Stimulated activated CD4-positive, alpha-beta T cell treated with anti-CD3 and anti-CD28 coated beads, Interleukin-1b, Interleukin-23, amount 100 ng/mL, for 1 hour (primary cell): ENCODE measurements at places on chromosomes 3 and 15.
A peak's percentile ranks its signal among the peaks of the same experiment; 100 is the strongest.

- peak; percentile 3 for DNase-seq
Measured at GRCh38 chr3:108489776-108490175, 20.6 kb downstream of the MYH15 start.

DNA sequence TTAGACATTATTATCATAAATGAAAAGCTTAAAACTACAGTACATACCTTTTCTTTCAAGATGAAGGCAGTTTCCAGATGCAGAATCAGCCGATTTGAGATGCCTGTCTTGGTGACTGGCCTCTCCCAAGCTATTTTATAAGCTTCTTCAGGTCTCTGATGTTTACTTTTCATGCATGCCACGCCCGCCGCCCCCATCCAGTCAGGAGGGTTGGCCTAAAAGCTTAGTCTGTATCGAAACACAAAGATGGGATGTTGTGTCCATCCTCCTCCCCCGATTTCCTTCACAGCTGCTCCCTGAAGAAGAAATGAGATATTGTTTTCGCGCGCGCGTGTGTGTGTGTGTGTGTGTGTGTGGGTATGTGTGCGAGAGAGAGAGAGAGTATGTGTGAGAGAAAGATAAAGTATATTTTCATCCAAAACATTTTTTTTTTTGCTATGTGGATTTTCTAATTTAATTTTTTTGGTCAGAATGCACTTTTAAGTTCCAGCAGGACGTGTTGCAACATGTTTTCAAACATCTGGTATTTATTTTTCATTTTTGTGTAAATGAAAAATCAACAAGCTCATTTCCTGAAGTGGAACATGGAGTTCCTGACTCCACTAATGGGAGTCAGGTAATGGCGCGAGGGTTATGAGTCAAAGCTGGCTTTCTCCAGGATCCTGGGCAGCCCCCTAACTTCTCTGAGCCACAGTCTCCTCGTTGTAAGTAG is at the start of gene APOD:
TSS of gene APOD (minus strand) at position 110 of the 712 bp plus-strand sequence. CDS start 4,479 bp downstream, outside the sequence.
- no peak for DNase-seq

DNA sequence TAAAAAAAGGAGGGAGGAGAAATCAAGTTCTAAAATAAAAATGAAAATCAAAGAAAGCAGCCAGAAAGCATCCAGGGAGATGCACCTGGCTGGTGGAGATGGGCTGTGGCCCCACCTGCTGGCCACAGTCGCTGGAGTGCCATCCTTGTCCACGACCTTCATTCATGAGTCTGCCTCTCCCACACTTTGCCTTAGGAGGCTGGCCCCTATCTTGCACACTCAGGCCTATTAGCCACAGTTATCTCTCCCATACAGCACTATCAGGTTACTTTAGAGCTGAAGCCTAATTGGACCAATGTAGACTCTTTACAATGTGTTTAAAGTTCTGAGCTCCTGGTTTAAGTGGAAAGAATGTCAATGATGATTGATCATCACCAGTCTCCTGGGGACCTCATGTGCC is 392.0 kb upstream of the RORA start:
- DNase-seq = no peak

- no peak for DNase-seq
Measured at GRCh38 chr3:64344721-64345207, 119.5 kb upstream of the PRICKLE2 start.

GRCh38 chr3:16319307-16319706 is 54.3 kb downstream of the OXNAD1 start:
- peak; percentile 65 for DNase-seq

DNA sequence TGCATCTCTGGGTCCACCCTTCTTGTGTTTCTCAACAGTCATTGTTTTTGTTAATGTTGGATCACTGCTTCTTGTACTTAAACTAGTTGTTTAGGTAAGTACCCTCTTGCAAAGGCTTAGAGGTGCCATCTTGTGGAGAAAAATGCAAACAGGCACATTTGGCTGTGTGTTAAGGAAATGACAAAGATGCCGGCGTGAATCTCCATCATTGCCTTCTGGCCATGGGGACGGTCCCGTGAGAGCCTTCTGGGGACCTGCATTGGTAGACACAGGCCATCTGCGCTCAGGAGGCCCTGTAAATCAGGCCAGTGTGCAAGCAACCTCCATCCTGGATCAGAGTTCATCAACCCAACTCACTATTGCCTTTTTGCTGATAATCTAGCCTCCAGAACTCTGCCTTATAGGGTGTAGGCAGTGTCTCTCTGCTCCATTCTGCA is 158.6 kb upstream of the NR2E3 start:
- DNase-seq = no peak

GRCh38 chr3:102189541-102189940 is 245.3 kb upstream of the ZPLD1 start:
- DNase-seq = no peak

DNA sequence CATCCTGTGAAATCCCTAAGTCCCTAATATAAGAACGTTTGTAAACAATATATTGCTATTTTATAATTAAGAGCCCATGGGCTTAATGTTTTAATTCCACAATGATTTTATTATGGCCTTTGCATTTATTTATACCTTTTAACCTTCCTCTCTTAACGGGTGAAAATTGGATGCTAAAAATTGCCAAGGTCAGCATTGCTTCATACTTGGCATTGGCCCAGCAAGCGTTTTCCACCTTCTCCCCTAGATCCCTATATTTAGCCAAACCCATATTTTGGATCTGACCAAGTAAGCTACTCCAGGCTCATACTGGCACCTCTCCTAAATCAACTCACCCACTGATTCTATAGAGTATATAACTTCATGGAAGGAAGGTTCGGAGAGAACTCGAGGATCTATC is 188.0 kb upstream of the NR2F2 start:
- DNase-seq = no peak

- no peak for DNase-seq
Measured at GRCh38 chr3:158167737-158168557, 58.1 kb downstream of the RSRC1 start.

DNA sequence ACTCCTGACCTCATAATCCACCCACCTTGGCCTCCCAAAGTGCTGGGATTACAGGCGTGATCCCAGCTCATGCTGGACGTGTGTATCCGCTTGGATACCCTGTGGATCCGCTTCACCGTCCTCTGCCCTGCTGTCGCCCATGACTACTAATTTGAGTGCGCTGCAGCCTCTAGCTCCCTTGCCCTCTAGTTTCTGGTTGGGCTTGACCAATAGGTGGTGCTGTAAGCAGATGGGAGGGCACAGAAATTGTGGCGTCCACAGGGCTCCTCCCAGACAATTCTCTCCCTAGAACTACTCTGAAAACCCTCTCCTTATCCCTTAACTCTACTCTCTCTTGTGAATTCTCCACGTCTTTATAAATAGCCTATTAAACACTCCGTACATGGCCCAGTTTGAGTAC is 36.2 kb downstream of the ZPLD1 start:
- no peak for DNase-seq

- no peak for DNase-seq
Measured at GRCh38 chr3:176937541-176937940, 259.7 kb downstream of the TBL1XR1 start.

DNA sequence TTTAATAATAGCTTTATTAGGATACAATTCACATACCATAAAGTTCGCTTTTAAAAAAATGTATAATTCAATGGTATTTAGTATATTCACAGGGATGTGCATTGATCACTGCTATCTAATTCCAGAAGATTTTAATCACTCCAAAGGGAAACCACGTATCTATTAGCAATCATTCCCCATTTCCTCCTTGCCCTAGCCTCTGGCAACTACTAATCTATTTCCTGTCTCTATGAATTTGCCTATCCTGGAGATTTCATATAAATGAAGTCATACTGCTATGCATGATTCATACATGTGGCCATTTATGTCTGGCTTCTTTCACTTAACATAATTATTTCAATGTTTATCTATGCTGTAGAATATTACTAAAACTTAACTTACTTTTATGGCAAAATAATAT is 32.0 kb upstream of the CASR start:
- DNase-seq = no peak

DNA sequence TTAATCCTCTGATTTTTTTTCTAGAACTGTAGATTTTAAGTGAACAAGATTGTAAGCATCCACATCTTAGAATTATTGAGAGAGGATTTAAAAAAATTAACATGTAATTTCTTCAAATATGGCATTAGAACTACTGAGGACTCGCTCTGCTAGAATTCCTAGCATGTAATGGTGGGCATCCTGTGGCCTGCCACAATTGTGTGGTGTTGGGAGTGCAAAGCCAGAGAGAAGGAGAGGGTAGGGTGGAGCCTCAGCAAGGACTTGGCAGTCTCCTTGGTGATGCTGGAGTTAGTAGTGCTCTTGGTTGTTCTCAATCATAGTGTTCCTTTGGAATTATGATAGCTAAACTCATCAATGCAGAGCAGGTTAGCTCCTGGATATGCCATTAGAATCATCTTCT is 443.9 kb upstream of the TBL1XR1 start:
- no peak for DNase-seq

DNA sequence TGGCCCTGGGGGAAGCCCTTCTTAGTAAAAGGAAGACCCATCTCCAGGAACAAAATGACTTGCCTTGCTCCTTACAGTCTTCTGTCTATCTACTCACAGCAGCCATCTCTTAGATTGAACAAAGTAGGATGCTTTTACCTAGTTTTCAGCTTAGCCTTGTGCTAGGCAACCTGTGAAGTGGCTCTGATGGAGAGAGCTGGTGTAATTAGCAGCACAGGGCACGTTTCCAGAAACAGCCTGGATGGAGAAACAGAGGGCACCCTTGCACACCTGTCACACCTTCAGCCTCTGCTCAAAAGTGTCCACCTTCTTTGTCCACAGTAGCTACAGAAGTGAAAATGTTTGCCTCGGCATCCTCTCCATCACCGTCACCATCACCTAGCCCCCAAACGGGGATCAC is 292.9 kb downstream of the RORA start:
- DNase-seq = no peak

DNA sequence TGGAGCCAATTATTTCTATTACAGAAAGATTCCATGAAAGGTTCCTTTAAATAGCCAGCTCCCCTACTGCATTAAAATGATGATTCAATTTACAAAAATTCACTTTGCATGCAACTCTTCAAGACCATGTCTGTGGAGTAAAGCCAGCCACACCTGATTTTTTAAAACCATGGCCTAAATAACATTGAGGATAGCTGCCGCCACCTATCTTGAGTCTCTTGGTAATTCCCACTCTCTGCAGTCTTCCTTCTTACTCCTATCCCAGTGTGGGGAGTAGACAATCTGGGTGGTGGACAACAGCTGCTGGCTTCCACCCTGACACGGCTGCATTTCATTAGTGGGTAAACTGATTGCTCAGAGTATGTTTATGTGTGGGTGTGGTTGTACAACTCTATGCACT is 10.7 kb downstream of the LRTM1 start:
- DNase-seq = no peak

GRCh38 chr3:54047568-54047967 is 74.8 kb upstream of the CACNA2D3 start:
- no peak for DNase-seq

DNA sequence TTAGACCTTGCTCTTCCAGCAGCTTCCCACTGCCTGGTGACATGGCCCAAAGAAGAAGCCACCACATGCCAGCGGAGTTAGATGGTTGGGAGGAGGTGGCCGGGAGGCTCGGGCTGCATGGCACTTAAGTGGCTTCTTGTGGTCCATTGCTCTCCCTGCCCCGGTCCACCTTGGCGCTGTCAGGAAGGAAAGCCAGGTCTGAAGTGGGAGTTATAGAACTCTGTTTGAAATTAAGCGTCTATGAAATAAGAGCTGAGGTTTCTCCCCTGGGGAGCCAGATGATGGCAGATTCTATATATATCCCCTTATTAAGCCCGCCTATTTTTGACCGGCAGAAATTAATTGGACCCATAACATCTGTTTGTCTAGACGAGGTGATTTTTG is 61.2 kb downstream of the ITGA11 start:
- DNase-seq = no peak

DNA sequence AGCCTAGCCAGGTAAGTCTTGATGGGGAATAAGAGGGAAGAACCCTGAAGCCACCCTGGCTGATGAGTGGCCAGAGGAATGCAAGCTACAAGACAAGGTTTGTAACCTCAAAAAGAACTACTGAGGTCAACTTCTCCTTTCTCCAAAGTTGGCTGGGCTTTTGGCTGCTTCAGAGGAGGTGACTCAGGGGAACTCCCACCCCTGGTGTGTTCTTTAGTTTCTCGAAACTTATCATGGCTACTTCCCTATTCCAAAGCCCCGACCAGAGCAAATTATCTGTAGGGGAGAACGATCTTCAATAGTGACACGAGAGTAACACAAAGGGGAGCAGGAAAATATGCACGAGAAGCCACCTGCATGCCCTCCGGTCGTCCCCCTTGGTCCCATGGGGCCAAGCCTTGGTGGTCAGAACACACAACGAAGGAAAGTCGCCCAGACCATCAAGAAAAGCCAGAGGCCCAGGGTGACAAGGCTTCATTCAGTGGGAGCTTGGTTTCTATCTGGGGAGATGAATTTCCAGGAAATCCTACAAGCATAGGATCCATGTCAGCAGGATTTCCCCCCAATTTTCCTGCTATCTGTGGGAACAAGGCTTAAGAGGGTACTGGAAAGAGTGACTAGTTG is 6.5 kb upstream of the BCL2A1 start:
- DNase-seq = no peak

DNA sequence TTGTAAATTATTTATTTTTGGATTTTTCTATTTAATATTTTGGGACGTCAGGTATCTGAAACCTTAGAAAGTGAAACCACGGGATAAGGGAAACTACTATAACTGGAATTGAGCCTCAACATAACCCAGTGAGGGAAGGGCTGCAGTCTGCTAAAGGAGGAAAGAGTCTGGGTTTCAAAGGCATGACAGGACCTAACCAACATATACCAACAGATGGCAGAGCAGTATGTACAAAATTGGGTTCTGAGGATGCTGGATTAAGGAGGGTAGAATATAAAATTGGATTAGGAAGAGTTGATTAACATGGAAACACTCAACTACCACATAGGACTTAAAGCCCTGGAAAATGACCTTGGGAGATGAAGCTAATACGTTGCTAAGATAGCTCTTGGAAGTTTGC is 603.5 kb downstream of the MECOM start:
- no peak for DNase-seq

DNA sequence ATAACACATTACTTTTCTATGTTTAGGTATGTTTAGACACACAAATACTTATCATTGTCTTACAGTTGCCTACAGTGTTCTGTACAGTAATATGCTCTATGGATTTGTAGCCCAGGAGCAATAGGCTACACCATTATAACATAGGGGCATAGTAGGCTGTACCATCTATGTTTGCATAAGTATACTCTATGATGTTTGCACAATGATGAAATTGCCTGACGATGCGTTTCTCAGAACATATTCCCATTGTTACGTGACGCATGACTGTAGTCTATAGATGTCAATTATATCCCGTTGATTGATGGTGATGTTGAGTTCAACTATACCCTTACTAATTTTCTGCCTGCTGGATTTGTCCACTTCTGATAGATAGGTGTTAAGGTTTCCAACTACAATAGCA is 139.4 kb upstream of the PFN2 start:
- DNase-seq = no peak

- no peak for DNase-seq
Measured at GRCh38 chr3:64270142-64270865, 45.0 kb upstream of the PRICKLE2 start.

- DNase-seq = no peak
Measured at GRCh38 chr15:52485290-52485689, 43.4 kb downstream of the MYO5A start.

DNA sequence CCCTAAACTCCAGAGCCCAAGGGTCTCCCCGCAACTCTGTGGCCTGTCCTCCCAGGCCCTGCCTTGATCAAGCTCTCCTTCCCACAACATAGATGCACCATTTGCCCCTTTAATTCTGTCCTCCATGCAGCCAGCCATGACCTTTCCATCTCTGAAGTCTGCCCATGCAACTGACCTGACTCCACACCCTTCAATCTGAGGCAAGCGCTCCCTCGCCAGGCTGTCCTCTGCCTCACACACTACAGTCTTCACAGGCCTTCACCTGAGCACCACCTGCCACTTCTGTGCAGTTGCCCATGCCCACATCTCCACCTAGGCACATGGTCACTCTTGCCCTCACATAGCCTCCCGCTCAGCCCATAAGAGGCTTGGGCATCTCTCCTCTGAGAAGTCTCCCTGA is 244.0 kb downstream of the OCA2 start:
- DNase-seq = no peak
